ENCODE measurements at places on chromosomes 2 and 18. TPM values are rescaled to one million over a fixed set of nuclear protein-coding genes. Genes with fewer than 3 reads are reported as not detected.

GRCh38 chr2:120236791-120237190 lies 13.6 kb upstream of the TMEM185B start:
- no peak for DNase-seq

GRCh38 chr2:172437419-172438341 lies 10.3 kb downstream of the ITGA6 start:
- DNase-seq, result no peak

DNA sequence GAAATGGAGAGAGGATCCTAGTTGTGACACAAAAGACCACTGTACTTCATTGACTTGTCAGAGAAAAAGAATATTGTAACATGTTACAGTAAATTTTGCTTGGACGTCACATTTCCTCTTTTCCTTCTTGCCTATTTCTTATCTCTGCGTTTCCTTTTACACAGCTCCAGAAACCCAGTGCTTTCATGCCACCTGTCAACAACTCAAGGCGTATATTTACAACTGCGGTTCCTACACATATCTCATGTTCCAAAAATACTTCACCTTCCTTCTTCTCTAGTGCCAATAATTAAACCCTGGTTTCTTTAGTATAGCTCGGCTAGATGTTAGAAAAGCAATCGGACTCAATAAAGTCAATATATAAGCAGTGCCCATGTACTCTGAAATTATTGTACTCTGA lies 911.5 kb upstream of the FSHR start:
- no peak for DNase-seq

- no peak for DNase-seq
These were observed 435.7 kb upstream of the SETBP1 start for GRCh38 chr18:44245019-44245418.

DNA sequence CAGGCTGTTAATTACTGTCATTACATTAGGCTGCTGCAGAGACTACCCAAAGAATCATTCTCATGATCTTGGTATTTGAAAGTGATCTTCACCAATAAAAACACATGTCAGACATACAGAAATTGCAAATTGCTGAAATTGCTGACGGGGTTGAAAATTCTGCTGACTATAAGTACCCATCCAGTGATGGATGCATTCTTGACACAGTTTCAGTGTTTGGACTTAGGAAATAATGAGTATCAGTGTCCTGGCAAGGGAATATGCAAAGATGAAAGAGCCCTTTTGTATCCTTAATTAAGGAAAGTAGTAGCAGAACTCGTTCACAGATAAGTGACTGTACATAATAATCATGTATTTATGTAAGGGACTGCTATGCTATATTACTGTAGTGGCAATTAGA lies 221.1 kb upstream of the ATP5MC3 start:
- DNase-seq, result no peak

The NCK2 gene
- 31.0 TPM for total RNA-seq

The LHCGR gene
- total RNA-seq, result 12.4 TPM

The PRKCE gene
- 30.5 TPM for total RNA-seq
